ENCODE measurements at places on chromosomes 3 and 15.

DNA sequence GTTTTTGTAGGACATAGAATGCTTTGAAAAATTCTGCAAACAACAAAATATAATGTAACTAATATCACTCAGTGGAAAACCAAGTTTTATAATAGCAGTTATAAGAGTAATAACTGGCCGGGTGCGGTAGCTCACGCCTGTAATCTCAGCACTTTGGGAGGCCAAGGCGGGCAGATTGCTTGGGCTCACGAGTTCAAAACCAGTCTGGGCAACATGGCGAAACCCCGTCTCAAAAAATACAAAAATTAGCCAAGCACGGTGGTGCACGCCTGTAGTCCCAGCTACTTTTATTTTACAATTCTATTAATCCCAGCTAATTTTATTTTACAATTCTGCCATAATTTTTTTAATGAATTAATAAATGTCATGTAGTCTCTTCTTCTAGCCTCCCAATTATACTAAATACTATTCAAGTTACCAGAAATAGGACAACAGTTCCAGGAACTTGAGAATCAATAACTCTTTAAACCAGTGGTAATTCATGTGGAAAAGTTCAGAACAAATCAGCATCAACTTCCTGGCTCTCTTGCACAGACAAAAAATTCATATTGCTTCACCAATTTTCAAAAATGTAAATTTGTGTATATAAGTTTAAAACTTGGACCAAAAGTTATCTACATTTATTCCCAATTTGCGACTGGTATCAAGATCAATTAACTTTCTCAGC, 2.2 kb downstream of the DENND4A start:
- no peak for DNase-seq

DNA sequence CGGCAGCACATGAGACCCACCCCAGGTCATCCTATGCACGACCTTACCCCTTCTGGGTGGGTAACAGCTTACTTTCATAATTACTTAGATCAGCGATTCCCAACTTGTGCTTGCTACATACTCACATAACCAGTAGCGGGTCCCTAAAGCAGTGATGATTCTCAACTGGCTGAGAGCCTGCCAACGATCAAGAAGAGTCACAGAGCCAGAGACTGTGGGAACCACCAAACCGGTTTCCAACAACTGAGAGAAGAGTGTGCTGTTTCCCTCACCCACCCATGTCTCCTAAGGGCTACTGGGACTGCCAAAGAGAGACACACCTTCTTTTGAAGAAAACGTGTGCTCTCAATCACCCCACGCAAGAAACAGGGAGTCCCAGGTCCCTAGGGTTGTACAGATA, 12.0 kb upstream of the XXYLT1 start:
- no peak for DNase-seq

DNA sequence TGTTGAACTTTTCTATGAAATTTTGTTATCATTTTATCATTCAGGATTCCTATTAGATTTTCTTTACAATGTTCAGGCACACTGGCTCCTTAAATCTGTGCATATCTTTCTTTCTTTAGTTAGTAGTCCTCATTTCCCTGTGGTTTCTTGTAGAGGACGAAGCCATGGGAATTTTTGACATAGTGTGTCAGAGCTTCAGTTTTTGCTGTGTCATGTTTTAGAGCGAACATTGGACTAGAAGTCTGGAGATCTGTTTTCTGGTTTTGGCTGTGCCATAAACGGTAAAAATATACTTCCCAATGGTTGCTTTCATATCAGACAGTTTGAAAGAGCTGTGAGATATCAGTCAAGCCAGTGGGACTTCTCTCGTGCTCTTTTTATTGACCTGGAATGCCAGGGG, 105.2 kb downstream of the CHCHD4 start:
- no peak for DNase-seq

DNA sequence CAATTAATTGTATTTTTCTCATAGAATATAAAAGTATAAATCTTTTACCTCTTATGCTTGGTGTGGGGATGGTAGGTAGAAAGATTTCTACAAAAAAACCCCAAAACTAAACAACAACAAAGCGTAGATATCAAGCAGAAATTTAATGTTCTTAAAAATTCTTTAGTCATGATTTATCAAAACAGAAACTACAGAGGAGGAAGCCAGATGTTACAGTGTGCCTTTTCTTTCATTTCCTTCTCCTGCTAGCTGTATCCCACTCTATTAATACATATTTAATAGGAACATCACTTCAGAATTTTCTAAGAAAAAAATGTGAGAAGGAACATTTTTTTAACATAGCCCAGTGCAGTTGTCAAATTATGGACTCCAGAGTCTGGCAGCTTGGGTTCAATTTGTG, 420.6 kb downstream of the TUSC7 start:
- no peak for DNase-seq

DNA sequence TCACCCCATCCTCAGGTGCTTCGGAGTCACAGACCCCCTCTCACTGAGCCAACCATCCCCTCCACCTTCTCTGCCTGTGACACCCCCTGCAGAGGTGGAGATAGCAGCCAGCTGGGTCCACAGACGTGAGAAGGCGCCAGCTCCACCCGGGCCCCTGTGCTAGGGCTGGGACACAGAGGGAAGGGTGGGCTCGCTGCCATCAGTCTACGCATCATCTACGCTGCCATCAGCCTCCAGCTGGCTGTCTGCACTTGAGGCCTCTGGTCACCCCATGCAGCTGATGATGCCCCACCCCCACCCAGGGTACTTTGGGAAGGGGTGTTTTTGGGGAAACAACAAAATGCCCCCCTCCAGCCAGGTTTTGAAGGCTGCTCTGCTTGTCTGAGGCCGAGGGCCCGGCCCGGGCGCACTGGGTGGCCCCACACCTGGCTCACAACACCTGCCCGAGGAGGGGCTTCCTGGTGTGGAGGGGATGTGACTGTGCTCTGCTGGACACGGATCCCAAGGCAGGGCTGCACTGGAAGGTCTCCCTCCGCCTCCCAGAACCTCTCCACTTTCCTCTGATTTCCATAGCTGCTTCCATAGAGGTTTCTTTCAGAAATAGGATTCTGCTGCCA, 163.4 kb upstream of the IQSEC1 start:
- DNase-seq: no peak

DNA sequence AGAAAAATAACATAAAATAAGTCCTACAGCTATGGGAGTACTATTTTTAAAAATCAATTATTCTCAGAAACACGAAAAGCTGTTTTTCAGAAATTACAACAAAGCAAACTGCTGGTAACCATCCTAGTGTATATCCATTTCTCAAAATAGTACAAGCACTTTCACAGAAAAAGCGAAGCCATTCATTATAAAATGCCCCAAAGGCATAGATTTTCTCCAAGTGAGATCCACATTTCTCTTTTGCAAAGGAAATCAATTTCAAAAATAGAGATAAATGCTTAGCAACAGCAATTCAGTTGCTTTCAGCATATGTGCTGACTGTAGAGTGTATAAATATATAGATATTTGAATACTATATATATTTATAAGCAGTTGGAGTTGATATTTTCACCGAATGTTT, 1266.3 kb downstream of the SI start:
- no peak for DNase-seq

- no peak for DNase-seq
Measured at GRCh38 chr3:72445827-72446217, 402.4 kb downstream of the SHQ1 start.

DNA sequence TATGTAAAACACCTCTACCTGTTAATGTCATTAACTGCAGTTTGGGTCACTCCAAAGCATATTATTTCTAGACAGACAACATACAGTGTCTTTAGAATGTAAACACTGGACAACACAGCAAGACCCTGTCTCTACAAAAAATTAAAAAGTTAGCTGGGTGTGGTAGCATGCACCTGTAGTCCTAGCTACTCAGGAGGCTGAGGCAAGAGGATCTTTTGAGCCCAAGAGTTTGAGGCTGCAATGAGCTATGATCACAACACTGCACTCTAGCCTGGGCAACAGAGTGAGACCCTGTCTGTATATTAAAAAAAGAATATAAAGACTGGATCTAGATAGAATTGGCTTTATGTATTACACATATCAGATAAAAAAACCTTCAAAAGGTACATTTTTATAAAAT, 20.0 kb upstream of the SPESP1 start:
- DNase-seq: no peak

- DNase-seq: no peak
Measured at GRCh38 chr3:56819016-56819809, 17.5 kb upstream of the ARHGEF3 start.

GRCh38 chr3:132657869-132658747, 1.5 kb downstream of the ACAD11 start:
- no peak for DNase-seq

GRCh38 chr3:101690972-101691371, 4.5 kb upstream of the RPL24 start:
- no peak for DNase-seq

GRCh38 chr3:45664578-45664977, 24.6 kb upstream of the SACM1L start:
- no peak for DNase-seq

DNA sequence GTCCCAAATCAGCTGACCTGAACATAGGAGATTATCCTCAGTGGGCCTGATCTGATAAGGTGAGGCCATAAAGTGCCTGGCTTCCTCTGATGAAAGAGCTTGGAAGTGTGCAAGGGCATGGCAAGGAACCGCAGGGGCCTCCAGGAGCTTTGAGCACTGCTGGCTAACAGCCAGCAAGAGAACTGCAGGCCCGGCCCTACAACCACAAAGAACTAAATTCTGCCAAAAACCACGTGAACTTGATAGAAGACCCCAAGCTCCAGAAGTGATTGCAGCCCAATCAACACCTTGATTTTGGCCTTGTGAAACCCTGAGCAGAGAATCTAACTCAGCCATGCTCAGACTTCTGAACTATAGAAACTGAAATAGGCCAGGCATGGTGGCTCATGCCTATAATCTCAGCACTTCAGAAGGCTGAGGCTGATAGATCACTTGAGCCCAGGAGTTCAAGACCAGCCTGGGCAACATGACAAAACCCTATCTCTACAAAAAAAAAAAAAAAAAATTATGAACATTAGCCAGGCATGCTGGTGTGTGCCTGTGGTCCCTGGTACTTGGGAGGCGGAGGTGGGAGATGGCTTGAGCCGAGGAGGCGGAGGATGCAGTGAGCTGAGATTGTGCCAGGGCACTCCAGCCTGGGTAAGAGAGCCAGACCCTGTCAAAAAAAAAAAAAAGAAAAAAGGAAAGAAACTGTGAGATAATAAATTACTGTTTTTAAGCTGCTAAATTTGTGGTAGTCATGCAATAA, 7.7 kb upstream of the DIS3L start:
- no peak for DNase-seq

DNA sequence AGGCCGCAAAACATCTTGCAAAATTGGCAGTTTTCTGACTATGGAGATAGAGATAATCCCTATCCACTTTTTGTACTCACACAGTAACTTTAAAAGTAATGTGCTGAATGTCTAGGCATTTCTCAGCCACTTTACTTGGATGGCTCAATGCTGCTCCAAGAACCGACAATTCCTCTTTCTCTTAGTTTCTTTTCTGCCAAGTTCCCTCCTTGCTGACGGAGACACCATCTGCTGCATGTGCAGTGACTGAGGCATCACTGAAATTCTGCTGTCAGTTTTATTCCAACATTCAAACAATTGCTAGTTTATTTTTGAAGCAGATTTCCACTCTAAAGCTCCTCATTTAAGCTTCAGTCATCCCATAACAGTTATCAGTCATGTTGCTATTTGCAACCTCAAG, 116.0 kb upstream of the RBMS3 start:
- no peak for DNase-seq

DNA sequence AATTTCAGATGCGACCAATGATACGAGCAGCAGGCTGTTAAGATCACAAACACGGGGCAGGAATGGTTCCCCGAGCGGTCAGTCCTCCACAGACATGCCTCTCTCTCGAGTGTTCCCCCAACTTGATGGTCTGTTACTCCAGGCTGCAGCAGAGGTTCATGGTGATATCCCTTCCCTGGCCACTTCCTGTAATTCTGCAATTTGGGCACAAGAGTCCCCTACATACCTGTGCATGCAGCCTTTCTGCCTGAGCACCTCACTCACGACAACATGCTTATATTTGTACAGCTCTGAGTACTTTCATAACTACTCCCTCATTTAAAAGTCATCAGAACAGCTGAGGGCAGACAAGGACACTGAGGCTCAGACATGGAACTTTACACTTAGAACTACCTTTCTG, 408.1 kb upstream of the NR2F2 start:
- DNase-seq: no peak

- DNase-seq: no peak
Measured at GRCh38 chr15:44536302-44536961, 515 bp upstream of the EIF3J start.

- DNase-seq: no peak
Measured at GRCh38 chr3:124605781-124606579, 124.3 kb upstream of the UMPS start.

DNA sequence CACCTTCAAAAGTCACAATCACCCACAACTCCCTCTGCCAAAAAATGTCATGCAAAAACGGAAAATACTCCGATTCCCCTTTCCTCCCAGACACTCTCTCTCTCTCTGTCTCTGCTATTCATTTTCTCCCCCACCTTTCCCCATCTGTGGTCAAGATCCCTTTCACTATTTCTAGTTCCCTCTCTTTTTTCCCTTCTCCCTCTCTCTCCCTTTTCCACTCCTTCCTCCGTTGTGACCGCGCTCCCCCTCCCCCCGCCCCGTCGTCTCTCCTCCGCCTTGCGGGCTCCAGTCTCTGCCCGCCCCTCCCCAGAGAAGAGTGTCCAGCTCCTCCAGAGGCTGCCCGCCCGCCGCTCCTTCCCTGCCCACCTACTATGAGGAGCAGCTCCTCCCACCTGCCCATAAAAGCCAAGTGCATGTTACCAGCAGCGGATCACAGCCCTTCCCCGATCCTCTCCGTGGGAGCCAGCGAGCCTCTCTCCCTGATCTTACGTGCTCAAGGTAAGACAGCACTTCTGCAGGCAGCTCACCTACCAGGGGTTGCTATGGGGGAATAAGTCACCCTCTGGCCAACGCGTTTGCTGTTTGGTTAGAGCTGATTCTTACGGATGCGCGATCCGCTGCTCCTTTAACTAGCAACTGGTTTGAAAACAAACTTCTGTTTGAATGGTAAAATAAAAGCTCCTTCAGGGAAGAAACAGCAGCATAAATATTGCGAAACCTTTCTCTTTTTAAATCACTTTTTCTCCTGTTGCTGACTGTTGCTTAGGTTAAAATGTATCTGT, at the start of gene COL8A1:
TSS of gene COL8A1 (plus strand) at position 428 of the 782 bp plus-strand sequence. CDS start 152,089 bp downstream, outside the sequence.
- DNase-seq: no peak

GRCh38 chr3:46853441-46854415, 9.5 kb downstream of the MYL3 start:
- DNase-seq: no peak

- DNase-seq: no peak
Measured at GRCh38 chr15:28930011-28930410, 44.2 kb downstream of the APBA2 start.

DNA sequence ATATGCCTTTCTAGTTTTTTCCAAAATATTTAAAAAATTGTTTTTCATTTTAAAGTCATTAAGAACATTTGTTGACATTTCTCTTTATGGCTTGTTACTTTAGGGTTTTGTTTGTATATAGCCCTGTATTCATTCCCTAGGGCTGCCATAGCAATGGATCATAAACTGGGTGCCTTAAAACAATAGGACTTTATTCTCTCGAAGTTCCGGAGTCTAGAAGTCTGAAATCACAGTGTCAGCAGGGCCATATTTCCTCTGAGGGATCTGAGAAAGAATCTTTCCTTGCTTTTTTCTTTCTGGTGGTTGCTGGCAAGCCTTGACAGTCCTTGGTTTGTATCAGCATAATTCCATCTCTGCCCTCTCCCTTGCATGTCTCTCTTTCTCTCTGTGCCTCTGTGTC, 63.4 kb upstream of the CADPS start:
- no peak for DNase-seq

Data from cerebellum (tissue), 4 donors.